NCI-H2227 treated with DMSO at 0.1 percent for 48 hours (cell line): ENCODE measurements at places on chromosomes 13 and 19.
A peak's percentile ranks its signal among the peaks of the same experiment; 100 is the strongest.

DNA sequence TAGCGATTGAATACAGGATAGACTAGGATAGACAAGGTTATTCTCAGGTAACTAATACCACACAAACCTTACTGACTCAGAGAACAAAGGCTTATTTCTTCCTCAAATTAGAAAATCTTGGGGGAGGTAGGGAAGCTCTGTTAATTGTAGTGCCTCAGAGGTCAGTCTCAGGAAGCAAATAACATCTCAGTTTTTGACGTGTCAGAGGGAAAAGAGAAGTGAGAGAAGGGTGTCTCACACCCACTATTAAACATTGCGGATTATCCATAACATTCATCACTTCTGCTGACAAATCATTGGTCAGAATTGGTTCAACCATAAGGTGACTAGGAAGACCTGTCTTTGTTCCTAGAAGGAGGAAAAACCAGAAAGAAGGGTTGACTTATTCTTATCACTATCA lies 579.4 kb upstream of the MIR17HG start:
- DNase-seq: no peak

- DNase-seq: no peak
These were observed 8.3 kb downstream of the ARHGEF18 start for GRCh38 chr19:7356899-7357627.

DNA sequence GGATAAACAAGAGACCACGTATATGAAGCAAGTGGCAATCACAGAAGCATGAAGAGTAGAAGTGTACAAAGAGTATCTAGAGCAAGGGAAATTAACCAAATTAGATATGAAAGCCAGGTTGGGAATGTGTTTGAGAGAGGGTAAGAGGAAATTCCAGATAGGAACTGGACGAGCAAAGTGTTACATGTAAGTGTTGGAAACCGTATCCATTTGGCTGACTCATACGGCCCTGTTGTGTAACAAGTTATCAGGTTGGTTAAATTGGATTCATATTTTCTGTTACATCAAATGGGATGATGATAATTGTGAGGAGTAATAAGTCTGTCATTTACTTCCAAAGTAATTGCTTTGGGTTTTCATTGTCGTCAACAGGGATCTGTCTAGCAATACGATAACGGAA lies 46.7 kb downstream of the RXFP2 start:
- DNase-seq: no peak

- peak; percentile 29 for DNase-seq
These were observed 3.2 kb downstream of the KLF16 start for GRCh38 chr19:1860042-1860775.

DNA sequence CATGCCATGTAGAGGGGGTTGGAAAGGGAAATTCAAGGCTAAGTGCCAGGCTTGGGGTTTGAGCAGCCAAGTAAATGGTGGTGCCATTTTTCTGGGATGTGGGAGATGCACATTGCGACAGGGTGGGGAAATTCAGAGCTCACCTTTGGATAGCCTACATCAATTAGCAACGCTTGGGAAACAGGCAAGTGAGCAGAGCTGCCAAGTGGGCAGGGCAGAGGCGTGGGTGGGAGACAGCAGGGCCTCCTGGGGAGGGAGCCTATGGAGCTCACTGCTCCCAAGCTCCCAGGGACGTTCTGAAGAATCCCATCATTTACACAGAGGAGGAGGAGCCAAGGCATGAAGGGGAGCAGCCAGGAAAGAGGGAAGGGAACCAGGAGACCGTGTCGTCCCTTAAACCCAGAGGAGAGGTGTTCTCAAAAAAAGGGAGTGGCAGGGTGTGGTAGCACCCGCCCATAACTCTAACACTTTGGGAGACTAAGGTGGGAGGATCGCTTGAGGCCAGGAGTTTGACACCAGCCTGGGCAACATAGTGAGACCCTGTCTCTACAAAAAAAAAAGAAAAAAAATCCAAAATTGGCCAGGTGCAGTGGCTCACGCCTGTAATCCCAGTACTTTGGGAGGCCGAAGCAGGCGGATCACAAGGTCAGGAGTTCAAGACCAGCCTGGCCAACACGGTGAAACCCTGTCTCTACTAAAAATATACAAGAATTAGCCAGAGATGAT lies 11.5 kb upstream of the CCNE1 start:
- DNase-seq: no peak

GRCh38 chr13:67854990-67855389 lies 624.9 kb upstream of the PCDH9 start:
- no peak for DNase-seq

- DNase-seq: no peak
These were observed 23.4 kb upstream of the TCF3 start for GRCh38 chr19:1675633-1676350.

DNA sequence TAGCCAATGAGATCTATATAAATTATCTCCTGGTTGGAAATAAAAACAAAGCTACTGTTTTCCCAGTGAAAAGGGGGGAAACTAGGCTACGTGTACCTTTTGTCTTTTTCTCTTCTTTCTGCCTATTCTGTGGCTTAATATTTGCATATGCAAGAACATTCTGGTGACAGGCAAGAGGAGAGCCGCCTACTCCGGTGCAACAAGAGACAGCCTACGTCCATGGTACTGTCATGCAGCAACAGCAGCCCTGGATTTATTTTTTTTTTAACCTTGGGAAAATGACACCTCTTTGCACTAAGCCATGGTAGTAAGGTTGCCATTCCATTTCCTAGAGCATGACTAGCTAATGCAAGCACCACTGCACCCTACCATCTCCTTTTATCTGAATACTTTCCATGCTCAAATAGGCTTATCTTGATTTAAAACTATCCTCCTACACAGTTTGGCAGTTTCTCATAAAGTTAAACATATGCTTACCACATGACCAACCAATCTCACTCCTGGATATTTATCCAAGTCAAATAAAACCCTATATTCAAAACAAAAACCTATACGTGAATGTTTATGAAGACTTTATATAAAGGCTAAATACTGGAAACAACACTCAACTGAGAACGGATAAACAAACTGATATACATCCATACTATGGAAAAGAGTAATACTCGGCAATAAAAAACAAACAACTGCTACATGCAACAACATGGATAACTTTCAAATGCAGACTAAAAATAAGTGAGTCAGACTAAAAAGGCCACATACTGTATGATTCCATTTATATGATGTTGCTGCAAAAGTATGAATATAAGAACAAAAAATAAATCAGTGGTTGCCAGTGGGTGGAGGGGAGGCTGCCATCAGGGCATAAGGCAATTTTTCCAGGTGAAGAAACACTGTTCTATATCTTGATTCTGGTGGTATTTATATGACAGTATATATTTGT lies 17.3 kb downstream of the NUFIP1 start:
- no peak for DNase-seq

DNA sequence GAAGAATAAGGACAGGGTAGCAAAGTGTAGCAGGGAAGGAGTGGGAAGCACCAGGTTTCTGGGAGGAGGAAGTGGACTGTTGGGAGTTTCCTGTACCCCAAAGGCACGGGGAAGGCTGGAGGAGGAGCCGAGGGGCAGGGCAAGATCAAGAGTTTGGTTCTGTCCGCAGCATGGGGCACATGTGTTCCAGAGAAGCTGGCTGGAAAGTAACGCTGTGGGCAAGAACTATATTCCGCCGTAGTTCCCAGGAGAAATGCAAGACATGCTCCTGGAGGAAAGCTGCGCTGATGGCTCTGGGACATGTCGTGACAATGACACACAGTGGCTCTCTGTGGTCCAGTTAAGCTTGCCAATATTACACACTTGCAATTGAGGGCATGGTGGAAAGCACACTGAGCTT lies 51.7 kb upstream of the KPNA3 start:
- DNase-seq: no peak

DNA sequence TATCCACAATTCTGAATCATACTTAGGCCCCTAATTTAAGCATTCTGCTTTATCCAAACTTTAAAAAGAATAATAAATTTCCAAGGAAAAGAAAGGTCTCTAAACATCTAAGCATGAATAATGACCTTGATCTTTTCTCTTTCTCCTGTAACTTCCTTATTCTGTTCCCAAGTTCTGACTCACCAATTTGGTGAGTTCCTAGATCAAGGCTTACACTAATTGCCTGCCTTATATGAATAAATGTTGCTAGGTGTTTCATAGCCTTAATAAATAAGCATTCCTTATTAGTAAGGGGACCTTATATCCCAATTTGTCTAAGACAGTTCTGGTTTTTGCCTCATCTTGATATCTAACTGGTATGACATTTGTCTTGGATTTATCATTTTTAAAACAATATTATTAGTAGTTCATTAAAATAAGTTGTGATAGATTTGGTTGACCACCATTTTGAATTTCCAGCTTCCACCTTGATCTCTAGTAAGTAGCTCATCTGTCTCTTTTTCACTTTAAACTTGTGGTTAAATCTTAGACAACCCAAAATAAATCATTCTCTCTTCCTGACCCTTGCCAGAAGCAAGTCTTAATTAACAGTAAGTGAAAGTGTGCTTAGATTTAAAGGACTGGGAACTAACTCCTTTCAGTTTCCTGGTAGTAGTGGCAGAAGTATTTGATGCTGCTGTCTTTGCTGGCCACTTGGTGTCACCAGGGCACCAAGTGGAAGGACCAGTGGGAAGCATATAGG lies 121.2 kb upstream of the MLNR start:
- DNase-seq: no peak

DNA sequence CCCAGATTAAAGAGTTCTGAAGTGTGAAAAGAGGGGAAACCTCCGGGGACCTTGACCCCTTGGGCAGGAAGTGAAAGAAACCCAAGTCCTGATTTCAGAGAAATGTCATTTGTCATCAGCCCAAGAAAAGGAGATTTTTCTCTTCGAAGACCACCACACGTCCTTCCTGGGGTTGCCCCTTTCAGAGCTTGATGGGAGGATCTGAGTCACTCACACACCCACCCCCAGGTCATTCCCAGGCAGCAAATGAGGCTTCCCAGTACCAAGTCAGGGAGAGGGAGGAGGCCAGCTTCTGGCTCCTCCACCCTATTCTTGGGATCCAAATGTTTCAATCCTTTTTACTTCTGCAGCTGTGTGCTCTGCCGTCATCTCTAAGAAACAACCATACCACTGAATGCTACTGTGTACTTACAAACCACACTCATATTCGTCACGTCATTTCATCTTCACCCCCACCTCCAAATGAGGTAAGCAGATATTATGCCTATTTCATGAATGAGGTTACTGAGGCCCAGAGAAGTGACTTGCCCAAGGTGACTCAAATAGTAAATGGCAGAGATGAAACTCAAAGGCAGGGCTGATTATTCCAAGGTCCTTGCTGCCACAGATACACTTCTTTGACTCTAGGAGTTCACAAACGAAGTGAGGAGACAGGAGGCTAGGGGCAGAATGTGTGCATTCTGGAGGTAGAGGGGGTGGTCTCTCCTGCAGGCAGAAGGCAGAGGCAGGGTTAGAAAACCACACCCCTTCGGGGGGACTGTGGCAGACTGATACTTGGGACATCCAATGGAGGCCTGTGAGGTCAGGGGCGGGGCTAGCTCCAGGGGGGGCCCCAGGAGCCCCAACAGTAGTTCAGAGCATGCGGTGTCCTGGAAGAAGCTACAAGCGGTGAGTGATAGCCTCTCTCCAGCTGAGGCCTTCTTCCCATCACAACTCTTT lies 5.0 kb upstream of the KMT2B start:
- no peak for DNase-seq

DNA sequence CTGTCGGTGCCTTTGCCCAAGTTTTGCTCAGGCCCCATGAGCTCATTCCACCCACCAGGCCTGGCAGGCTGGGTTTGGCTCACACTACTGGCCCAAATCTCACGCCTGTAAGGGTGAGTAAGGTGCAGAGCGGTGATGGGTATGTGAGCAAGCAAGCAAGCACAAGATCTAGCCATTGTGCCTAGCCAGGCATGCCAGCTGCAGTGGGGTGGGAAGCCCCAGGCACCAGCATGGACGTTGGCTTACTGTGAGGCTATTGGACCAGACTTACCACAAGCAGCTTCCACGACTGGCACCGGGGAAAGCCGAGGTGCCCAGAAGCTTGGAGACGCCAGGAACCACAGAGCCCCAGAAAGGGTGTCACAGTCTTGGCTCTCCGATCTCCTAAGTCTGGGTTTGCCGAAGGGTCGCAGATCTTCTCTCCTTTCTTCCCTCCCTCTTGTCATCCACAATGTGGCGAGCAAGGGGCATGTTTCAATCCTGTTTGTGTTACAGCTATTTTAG lies 2659.4 kb upstream of the PCDH20 start:
- DNase-seq: no peak

GRCh38 chr19:49355909-49356353 lies 6.3 kb downstream of the TEAD2 start:
- no peak for DNase-seq

DNA sequence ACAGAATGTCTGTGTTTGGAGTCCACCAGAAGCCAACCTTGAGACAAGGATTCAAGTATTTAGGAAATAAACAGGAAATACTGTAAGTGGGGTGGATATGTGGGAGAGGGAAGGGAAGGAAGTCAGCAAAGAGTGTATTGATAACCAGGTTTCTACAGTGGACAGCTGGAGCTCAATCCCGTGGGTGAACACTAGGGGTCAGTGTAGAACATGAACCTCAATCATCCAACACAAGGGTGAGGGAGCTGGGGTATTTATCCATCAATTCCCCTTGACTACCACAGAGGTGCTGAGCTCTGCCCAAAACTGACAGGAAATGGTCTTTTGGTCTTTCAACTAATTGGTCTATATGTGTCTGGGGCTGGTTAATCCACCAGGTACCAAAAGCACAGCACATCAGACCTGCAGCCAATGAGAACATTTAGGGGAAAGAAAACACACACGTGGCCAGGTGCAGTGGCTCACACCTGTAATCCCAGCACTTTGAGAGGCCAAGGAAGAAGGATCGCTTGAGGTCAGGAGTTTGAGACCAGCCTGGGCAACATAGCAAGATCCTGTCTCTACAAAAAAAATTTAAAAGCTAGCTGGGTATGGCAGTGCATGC lies 5.6 kb upstream of the SYDE1 start:
- DNase-seq: no peak

DNA sequence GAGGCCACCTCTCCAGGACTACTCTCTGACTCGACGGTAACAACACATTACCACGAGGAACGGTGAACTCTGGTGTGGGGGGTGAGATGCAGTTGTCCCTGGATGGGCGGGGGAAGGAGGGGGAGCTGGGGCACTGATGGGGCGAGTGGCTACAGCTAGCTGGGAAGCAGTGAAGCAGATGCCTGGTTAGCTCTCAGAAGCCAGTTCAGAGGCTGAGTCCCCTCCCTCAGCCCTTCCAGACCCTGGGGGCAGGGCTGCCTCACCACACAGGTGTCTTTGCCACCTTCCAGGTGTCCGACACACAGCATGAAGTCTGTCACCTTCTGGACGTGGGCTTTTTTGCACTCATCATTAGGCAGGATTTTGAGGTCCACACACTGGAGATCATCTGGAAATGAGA lies 4.0 kb downstream of the KLK1 start:
- no peak for DNase-seq
